ENCODE measurements at places on chromosomes 6 and 20.

DNA sequence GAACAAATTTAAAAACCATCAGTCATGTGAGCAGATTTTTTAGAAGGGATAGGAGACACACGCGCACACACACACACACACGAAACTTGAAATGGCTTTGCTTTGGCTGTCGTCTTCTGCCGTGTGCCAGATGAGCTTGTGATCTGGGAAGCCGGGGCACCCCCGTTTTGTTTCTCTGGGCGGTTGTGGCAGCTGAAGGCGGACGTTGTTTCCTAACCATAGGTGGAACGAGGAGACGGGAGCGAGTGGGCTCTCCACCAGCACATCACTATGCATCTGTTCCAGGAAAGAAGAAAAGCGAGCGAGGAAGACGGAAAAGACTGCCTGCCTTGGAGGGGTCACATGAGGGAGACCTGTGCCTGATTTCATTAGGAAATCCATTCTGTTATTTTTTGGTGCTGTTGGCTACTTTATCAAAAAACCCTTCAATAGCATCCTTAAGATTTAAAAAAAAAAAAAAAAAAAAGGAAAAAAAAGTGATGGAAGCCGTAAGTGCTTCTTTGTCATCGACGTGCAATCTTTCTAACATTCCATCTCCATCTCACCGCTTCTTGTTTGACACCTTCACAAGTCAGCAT is 142.1 kb downstream of the DTNBP1 start:
- DNase-seq: no peak

- DNase-seq: no peak
These were observed 53.9 kb upstream of the SOX4 start for GRCh38 chr6:21539621-21540100.

DNA sequence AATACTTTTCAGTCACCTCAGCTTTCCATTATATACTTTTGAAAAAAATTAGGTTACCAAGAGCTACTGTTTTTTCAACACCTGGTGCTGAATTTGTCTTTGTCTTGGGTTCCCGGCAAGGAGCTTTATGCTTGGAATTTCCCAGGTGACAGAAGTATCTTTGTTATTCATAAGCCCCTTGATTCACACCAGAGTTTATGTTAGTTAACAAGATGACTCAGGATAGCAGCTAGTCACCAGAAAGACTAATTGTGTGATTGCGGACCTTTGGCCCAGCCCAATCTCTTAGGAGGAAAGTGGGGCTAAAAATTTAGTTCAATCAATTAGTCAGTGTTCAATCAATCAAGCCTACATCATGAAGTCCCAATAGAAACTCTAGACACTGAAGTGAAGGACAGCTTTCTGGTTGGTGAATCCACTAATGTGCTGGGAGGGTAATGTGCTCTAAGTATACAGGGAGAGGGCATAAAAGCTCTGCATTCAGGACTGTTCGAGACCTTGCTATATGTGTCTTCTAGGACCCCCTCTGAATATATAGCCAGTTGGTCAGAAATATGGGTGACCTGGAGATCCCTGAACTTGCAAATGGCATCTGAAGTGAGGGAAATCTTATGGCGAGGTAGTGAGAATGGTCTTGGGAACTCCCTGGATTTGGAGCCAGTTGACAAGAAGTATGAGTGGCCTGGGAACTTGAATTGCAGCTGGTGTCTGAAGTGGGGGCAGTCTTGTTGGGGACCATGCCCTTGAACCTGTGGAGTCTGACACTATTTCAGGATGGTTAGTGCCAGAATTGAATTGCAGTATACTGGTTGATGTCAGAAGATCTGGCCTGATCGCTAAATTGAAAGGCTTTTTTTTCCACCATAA is 16.2 kb downstream of the TMEM30A start:
- DNase-seq: no peak

DNA sequence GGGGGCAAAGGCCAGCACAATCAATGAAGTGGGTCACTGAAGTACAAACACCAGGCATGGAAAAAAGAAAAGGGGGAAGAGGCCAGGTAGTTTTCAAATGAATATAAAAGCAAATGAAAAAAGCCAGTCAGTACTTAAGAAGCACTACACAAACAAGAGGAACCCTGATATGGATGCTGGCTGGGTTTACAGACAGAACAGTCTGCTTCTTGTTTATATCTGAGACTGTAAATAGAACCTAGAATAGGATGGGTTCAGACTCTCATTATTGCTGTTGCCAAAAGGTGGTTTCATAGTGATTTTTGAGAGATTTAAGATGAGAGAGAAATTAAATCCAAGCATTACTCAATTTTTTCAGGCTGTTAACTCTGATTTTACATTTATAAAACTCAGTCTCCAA is 24.1 kb downstream of the USP45 start:
- no peak for DNase-seq

DNA sequence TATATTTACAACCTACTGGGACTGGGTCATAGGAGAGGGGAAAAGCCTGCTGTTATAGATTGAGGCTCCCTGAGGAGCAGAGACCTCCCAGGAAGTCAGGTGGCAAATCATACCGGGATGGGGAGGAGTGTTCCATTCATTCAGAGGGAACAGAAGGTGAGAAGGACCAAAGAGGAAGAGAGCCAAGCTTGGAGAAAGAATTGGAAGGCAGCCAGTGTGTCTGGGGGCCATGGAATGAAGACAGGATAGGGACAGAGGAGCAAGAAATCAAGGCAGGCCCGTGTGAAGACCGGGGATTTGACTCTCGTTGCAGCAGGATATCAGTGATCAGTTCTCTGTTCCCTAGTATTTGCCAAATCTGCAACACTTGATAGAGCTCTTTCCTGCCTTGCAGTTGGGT is 5.7 kb upstream of the ZNF217 start:
- no peak for DNase-seq

DNA sequence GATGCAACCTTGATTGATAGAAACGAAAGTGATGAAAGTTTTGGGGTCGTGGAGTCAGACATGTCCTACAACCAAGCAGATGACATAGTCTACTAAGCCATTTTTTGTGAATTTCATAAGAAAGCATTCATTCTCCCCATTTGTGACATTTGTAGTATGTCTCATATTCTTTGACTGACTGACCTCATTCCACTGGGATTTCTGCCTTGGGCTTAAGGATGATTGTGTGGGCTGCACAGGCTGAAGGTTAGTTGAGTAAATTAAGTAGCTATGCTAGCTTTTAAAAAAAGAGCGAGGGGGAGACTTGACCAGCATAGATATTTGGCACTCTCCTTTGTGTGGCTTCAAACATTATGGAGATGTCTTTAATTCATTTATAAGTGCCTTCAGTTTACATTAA is 28.9 kb downstream of the STMND1 start:
- no peak for DNase-seq
